ENCODE measurements at places on chromosomes 1 and 21. TPM values are rescaled to one million over a fixed set of nuclear protein-coding genes. Genes with fewer than 3 reads are reported as not detected.

Gene OR2T33
- not detected for polyA plus RNA-seq

Gene GPATCH4
- 67.5 TPM for polyA plus RNA-seq

Gene MYCL
- polyA plus RNA-seq, result 0.53 TPM

Gene TCHHL1
- polyA plus RNA-seq, result not detected

Gene THEM5
- polyA plus RNA-seq, result not detected

Gene ACADM
- 45.4 TPM for polyA plus RNA-seq

Gene ELAVL4
- polyA plus RNA-seq, result not detected

GRCh38 chr1:14923727-14924452, 229.7 kb upstream of the TMEM51 start:
- peak; percentile 80 for DNase-seq

DNA sequence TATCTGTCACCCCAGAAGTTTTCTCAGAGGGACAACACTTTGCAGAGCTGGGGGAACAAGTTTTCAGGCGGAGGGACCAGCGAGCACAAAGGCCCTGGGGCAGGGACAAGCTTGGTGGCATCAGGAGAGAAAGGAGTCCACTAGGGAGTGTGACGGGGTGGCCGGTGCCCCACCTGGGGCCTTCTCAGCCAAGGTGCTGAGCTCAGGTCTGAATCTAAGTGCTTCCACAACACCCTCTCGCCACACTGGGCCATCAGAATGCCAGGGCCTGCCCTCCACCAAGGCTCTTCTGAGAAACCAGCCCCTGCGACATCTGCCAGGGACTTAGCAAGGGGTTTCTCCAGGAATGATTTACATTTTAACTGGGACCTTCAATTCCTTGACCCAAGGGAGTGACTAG, 7.8 kb upstream of the TNFRSF8 start:
- DNase-seq, result no peak

DNA sequence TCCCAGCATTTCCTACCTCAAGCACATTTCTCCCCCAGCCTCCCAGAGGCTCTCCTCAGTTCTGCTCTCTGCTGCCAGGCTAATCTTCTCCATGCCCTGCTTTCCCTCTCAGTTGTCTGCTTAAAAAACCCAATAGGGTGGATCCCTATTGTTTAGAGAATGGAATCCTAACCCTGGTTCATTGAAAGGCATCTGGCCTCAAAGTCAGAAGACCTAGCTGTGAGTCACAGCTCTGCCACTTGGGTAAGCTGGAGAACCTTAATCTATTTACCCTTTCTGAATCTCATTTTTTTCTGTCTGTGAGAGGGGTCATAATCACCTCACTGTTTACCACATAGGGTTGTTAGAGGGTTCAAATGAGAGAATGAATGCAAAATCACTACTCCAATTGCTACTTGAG, 12.5 kb upstream of the MYOC start:
- DNase-seq, result no peak

GRCh38 chr1:203454986-203455471, 20.6 kb upstream of the PRELP start:
- DNase-seq, result no peak

DNA sequence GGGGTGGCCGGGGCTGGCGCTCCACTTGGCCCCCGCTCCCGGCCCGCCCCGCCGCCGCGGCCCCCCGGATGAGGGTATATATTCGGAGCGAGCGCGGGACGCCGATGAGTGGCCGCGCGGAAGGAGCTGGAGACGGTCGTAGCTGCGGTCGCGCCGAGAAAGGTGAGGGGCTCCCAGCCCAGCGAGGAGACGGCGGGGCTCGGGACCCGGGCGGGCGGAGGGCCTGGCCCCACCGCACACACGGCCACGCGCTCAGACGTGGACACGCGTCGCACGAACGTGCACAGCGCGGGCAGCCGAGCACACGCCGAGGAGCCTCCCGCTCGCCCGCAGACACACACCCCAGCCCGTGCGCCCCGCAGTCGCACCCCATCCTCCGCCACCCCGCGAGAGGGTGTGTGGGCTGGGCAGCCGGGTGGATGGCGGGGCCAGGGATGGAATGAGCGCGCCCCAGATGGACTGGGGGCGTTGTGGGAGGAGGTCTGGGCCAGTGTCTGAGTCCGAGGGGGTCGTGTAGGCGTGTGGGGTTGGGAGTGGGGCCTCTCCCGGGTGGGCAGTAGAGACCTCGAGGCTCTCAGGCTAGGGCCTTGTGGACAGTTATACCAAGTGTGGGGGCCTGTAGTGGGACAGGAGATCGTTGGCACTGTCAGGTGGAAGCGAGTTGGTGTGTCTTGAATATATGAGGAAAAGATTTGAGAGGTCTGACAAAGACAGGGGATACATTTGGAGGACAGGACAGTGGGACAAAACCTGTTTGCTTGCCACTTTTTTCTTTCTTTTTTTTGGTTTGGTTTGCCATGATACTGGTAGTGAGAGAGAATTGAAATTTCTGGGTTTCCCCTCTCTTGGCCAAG, at the start of gene UAP1:
Gene UAP1 (plus strand): TSS at position 107 of the 854 bp plus-strand sequence. CDS start 4,347 bp downstream, outside the sequence.
- no peak for DNase-seq

- no peak for DNase-seq
Observed at GRCh38 chr1:231836227-231836893, 209.8 kb downstream of the DISC1 start.

GRCh38 chr1:31019401-31019800, 46.1 kb downstream of the PUM1 start:
- DNase-seq, result no peak

DNA sequence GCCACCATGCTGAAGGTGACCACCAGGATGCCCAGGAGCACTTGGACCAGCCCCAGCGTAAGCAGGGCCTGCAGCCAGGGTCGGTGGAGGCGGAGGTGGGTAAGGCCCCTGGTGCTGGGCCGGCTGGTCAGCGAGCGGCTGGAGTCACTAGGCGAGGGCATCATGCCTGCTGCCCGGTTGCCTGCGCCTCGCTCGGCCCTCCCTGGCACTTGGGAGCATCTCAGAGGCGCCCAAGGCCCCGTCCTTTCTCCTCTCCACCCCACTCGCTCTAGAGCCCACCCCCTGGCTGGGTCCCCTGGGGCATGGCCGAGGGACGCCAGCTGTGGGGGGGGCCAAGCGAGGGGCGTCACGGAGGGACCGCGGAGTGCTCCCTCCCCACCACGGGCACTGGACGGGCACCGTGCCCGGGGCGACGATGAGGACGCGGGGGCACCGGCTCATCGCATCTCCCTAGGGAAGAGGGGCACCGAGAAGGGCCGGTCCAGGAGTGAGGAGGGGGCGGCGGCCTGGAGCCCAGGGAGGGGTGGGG, 505 bp downstream of the ENTREP3 start:
- DNase-seq, result no peak

GRCh38 chr1:228102791-228103620, at the start of gene C1orf35:
C1orf35 (minus strand) TSS chr1:228103325; CDS start chr1:228103227, 98 bp downstream.
- peak; percentile 94 for DNase-seq

GRCh38 chr1:22776035-22776613, 65.5 kb downstream of the EPHB2 start:
- no peak for DNase-seq

- DNase-seq, result no peak
Observed at GRCh38 chr1:26112407-26112775, 767 bp downstream of the PDIK1L start.

DNA sequence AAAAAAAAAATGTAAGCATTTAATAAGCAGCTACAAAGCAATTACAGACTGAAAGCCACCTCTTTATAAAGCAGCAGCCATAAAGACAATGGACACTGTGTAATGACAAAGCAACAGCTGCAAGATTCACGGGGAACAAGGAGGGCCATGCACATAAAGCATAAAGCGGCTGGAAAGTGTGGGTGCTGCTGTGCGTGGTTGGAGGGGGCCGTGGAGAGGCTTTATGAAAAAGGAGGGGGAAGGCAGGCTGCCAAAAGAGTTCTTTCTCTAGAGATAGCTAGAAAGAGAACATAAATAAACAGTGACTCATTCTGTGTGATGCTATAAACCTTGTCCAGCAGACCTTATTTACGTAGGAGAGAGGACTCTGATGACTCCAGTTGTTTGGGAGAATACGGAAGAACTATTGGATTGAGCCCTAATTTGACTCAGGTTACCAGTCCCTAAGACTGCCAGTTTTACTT, 49.3 kb downstream of the ADAMTS1 start:
- DNase-seq, result peak; percentile 77

DNA sequence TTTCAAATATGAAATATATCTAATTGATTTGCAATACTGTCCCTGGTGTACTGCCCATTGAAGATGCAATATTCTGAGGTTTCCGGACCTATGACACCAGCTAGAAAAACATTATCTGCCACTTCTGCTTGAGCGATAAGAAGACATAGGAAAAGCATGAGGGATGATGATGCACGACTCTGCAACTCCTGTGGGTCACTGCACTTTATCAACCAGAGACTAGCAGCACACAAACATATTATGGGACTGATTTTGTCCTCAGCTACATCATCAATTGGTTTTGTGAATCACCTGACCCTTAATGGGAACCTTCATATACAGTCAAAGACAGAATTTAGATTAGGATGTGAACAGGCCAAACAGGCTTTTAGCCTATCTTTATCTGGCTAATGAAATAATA, 13.8 kb upstream of the KCNA3 start:
- no peak for DNase-seq

DNA sequence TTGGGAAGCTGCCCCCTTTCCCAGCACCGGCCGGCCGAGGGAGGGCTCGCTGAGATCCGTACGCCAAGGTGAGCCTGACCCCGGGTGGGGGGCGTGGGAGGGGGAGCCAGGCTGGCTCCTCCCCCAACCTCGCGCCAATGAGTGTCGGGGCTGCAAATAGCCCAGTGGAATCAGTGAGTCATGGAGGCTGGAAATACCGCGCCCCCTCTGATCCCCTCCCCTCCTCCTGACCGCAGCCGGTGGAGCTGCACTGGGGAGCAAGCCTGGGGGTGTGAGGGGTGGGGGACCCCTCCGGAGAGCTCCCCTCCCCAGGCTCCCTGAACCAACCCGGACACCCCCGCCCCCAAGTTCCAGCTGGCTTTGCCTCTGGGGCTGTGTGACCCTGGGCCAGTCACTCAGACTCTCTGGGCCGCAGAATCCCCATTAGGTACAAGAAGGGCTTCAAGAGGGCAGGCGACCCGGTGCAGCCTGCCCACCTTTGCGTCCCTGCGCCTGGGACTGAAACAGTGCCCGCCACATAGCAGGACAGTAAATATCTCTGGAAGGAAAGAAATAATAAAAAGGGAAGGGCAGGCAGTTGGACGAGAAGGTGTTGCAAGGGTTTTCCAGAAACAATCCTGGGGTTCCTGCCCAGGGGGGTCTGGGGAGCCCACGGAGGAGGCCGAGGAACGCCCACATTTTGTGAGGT, 4.5 kb downstream of the HSPB7 start:
- peak; percentile 88 for DNase-seq

DNA sequence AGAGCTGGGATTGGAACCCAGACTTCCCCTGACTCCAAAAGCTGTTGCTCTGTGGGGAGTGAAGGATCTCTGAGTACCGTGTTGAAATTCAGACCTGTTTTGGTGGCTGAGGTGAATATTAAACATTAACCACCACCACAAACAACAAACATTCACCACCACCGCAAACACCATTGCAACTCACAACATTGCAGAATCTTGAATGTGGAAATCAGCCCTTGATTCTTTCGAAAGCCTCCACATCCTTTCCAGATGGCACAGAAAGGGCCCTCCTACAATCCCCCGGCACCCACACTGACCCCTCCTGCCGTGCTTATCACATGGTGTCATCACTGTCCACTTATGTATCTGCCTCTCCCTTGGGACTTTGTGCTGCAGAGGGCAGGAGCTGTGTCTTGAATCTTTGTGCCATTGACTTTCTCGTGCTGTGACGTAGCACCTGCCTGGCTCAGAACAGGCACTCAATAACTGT, 1.4 kb downstream of the CDA start:
- DNase-seq, result no peak

GRCh38 chr1:107147843-107148242, 7.0 kb downstream of the NTNG1 start:
- no peak for DNase-seq

- no peak for DNase-seq
Observed at GRCh38 chr1:91763252-91763651, 122.7 kb downstream of the TGFBR3 start.

All from heart left ventricle (tissue), 16 donors.